ENCODE measurements at places on chromosomes 7 and 10.

GRCh38 chr7:140732416-140732815 is 35.9 kb downstream of the NDUFB2 start:
- DNase-seq = no peak

- DNase-seq = no peak
These were observed 47.9 kb downstream of the MICALL2 start for GRCh38 chr7:1411414-1411813.

DNA sequence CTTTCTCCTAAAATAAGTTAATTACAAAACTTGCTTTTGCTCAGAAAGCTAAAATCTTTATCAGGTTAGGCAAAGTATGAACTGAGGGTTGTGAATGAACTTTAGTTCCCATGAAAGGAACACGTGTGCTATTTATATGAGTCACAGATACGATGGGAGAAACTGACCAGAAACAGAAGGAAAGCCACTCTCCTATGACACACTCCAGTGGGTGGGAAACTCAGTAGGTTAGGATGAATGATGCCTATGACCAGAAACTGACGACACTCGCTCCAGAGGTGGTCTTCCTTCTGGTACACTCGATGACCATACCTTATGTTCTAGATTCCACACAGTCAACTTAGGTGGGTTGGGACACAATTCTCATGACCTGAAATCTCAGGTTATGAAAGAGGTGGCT is 215.7 kb upstream of the INHBA start:
- DNase-seq = no peak

GRCh38 chr7:46175221-46175620 is 254.1 kb upstream of the IGFBP3 start:
- no peak for DNase-seq

DNA sequence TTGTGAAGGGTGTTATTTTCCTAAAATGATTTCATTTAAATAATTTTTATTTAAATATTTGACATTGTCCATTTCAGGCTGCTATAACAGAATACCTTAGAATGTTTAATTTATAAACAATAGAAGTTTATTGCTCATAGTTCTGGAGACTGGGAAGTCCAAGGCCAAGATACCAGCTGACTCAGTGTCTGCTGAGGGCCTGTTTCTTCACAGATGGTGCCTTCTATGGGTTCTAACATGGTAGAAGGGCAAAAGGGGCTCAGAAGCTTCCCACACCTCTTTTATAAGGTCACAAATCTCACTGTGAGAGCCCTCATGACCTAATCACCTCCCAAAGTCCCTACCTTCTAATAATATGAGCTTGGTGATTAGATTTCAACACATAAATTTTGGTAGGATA is 50.7 kb downstream of the MTURN start:
- no peak for DNase-seq

DNA sequence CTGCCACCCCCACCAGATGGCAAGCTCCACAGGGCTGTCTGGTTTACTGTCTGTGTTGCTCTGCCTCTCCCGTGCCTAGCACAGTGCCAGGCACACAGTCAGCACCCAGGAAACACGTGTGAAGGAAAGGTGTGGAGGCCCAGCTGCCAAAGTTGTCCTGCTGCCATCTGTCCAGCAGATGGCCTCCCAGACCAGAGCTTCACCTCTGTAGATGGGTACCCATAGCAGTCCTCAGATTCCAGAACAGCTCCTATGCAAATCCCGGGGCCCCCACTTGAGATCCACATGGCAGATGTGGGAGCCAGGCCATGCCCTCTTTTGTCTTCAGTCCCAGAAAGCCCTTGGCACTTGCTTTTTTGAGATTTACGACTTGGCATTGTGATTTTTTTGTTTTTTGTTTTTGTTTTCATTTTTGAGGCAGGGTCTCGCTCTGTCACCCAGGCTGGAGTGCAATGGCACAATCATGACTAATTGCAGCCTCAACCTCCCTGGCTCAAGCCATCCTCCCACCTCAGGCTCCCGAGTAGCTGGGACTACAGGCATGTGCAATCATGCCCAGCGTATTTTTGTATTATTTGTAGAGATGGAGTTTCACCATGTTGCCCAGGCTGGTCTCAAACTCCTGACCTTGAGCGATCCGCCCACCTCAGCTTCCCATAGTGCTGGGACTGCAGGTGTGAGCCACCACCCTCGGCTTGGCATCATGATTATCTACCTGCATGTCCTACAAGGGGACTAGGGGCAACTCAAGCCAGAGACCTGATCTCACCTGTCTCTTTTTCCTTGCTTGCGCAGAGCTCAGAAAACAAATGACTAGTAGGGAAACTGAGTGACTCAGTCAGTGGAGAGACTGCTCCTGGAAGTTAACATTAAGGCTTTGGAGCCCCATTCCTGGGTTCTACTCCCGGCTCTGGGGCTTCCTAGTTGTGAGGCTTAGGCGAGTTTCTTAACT is 16.9 kb upstream of the PALD1 start:
- peak; percentile 79 for DNase-seq

DNA sequence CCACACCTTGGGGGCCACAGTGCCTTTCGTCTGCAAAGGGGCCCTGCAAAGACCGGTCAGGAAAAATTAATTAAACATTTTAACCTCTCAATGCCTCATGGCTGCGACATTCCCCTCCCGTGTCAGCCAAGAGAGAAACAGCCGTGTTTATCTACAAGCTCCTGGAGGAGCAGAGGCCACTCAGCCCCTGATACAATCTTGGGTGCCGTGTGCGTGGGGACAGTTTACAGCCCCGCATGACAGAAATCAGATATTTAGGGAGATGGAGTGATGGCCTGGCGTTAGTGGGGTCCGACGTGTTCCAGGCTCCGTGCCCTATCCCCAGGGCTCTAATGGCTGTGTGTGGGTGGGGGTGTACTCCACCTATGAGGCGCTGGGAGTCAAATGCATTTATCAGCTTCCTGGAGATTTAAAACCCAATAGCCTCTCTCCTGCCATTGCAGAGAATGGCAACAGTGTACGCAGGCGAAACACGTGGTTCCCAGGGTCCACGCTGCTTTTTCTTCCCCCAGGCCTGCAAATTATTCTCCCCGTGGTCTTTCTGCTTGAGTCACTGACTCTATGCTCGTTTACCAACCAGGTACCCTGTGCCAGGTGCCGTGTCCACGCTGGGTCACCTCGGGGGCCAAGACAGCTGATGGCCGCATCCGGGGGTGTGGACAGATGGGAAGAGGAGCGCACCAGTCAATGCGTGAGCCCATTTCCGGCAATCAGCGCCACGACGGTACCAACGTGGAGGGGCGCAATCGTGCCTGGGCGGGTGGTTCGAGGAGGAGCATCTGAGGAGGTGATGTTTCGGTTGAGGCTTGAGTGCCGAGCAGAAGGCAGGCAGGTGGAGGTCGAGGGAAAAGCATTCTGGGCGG is 26.6 kb upstream of the PSMG3 start:
- DNase-seq = no peak

GRCh38 chr10:20776384-20777118 is 120.6 kb downstream of the NEBL start:
- no peak for DNase-seq

DNA sequence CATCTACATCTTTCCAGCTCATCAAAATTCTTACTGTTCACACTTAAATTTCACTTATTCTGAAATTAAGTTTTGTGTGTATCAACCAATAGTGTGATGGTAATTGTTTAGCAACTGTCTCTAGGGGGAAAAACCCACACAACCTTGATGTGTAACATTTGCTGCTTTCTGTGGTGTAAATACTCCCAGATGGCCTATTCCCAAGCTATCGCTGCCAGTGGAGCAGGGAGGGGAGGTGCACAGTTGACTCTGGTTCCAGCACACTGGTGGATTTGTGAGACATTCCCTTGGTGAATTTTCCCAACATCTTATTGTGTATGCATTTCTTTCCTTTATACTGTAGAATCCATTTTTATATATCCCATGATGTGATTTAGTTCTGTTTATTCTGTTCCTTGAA is 275.9 kb upstream of the SHH start:
- no peak for DNase-seq

DNA sequence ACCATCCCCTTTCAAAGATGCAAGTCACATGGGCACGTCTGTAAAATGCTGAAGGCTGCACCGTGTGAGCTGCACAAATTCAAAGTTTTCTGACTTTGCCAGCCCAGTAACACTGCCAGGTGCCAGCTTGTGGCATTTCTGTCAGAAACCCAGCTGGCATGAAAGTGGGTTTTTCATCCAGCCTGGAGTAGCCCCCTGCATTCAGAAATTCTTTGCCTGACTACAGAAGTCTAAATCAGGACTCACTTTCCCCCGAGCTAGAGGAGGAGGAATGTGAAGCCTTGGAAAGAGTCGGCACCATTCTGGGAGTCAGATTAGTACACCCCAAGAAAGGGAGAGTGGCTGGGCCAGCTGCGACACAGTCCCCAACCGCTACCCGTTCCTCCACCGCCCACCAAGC is 56.7 kb upstream of the EN2 start:
- no peak for DNase-seq

DNA sequence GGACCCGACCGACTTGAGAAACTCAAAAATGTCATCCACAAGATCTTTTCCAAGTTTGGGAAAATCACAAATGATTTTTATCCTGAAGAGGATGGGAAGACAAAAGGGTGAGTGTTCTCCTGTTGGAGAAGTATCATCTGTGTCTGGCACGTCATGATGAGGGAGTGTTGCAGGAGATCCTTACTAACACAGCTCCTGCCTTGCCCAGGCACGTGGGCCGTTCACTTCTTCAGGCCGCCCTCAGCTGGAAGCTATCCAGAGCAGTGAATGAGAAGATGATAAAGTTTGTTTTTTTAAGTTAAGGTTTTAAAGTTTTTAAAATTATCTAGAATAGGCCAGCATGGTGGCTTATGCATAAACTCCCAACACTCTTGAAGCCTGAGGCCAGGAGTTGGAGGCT is 6.2 kb downstream of the EIF3B start:
- no peak for DNase-seq

DNA sequence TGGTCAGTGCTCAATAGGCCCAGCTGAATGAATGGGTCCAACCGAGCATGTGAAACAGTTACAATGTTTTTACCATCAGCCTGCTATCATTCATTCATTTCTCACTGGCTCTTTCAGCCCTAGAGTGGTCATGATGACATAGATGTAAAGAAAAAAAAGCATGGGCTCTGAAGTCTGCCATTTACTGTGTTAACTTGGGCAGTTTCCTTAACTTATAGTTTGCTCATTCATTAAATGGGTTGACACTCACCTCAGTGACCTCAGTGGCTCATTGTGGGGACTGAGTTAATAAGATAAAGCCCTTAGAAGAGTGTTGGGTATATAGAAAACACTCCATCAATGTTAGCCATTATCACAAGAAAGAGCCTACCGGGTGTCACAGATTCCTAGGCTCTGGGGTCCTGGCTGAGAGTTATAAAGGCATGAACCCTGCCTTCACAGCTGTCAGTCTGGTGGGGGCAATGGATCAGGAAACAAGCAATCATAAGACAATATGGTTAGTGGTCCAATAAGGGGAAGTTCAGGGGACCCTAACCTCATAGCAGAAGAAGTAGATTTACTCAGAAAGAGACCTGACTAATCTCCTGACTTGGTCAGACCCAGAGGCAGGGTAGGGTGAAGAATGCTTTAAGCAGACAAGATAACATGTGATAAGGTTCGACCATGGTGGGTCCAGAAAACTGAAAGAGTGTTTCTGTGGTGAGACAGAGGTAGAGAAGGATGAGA is 29.7 kb upstream of the GPAM start:
- no peak for DNase-seq

- no peak for DNase-seq
These were observed 8.7 kb upstream of the CAMK2B start for GRCh38 chr7:44333911-44334733.

- DNase-seq = no peak
These were observed at the start of gene PILRB for GRCh38 chr7:100358027-100358856. PILRB (plus strand) TSS chr7:100358117; CDS start chr7:100358303, 186 bp downstream.

GRCh38 chr7:147033641-147034040 is 917.0 kb downstream of the CNTNAP2 start:
- DNase-seq = no peak

DNA sequence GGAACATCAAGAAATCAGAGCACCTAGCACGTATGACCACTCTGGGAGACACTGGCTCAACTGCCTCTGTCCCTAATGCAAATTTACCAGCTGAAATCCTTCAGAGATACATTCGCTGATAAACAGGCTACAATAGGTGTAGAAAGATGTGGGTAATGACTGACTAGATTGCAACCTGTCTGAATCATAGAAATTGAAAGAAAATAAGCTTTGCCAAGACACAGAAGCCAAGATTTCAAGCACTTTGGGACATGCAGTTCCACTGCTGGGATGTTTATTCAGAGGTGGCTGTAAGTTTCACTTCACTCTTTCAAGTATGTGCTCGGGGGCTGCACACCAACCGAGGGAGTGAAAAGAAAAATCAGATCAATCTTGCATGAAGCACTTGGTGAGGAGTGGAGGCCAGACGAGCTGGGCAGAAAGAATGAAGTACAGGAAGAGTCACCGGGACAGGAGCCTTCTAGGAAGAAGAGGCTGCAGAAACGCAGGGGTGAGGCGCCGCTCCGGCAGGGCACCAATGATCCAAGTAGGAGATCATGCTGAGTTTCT is 276.7 kb downstream of the PARD3 start:
- DNase-seq = peak; percentile 19

DNA sequence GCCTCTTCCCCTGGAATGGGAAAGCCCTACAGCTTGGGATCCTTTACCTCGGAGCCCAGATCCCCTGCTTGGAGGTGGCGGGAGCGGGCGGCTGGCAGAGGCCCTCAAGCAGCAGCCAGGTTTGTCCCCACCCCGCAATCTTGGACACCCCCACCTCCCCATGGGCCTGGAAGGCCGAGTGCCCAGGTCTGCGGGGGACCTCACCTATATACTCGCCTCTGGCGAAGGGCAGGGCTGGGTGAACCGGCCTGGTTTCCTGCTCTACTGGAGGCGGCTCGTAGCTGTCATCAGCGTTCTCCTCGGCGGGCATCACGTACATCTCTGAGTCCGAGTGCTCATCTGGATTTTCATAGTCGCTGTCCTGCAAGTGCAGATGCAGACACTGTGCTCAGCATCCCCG is 44.2 kb downstream of the BLNK start:
- no peak for DNase-seq

- DNase-seq = no peak
These were observed 48.9 kb downstream of the AKR1D1 start for GRCh38 chr7:138125119-138125518.

DNA sequence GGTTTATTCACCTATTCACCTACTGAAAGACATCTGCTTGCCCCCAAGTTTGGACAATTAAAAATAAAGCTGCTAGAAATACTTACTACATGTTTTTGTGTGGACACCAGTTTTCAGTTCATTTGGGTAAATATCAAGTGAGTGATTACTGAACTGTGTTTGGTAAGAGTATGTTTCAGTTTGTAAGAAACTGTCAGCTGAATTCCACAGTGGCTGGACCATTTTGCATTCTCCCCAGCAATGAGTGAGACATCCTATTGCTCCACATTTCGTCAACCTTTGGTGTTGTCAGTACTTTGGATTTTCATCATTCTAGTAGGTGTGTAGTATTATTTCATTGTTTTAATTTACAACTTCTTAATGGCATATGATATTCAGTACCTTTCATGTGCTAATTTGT is 17.4 kb upstream of the IKZF1 start:
- no peak for DNase-seq
